Placental pericyte (primary cell): ENCODE measurements at places on chromosomes 7 and 10. TPM values are rescaled to one million over a fixed set of nuclear protein-coding genes. Genes with fewer than 3 reads are reported as not detected.

Gene CYP3A7
- 0.44 TPM in 1 of 2 replicates, not detected in the other for total RNA-seq

Gene JCAD
- total RNA-seq = 7.7 and 10.2 TPM in 2 replicates

Gene UBE2H
- 42.2 and 72.9 TPM in 2 replicates for total RNA-seq

Gene PLCE1
- total RNA-seq = under 0.01 and 0.29 TPM in 2 replicates

Gene ERVW-1
- not detected in 2 replicates for total RNA-seq

Gene HTRA1
- total RNA-seq = 14.0 and 73.4 TPM in 2 replicates

Gene ALDH18A1
- total RNA-seq = 102 and 120 TPM in 2 replicates

Gene ATP5MK
- 113 and 163 TPM in 2 replicates for total RNA-seq

Gene CDK5
- total RNA-seq = 18.2 and 29.6 TPM in 2 replicates

Gene HOXA1
- total RNA-seq = 0.14 TPM in 1 of 2 replicates, not detected in the other

Gene ZNF239
- 4.4 and 6.0 TPM in 2 replicates for total RNA-seq

Gene STEAP1B
- total RNA-seq = 2.2 and 8.4 TPM in 2 replicates

Gene ABCA13
- total RNA-seq = under 0.01 and 1.3 TPM in 2 replicates

Gene CAV1
- 37.0 and 557 TPM in 2 replicates for total RNA-seq

Gene PON3
- total RNA-seq = not detected in 2 replicates

Gene SKAP2
- total RNA-seq = 3.7 and 5.4 TPM in 2 replicates

Gene SEMA3C
- 212 and 223 TPM in 2 replicates for total RNA-seq

Gene AS3MT
- 0.43 and 0.88 TPM in 2 replicates for total RNA-seq

Gene AKR1C8
- total RNA-seq = not detected in 2 replicates

Gene PAX4
- total RNA-seq = not detected in 2 replicates

Gene PODXL
- total RNA-seq = 0.88 and 34.9 TPM in 2 replicates

Gene SLC26A5
- not detected in 2 replicates for total RNA-seq

Gene MYL10
- total RNA-seq = not detected in 2 replicates

Gene GIMAP4
- 0.14 TPM in 1 of 2 replicates, not detected in the other for total RNA-seq

Gene LRRC18
- total RNA-seq = not detected in 2 replicates

Gene HSPA12A
- 12.9 and 18.9 TPM in 2 replicates for total RNA-seq

Gene TNRC18
- 61.6 and 117 TPM in 2 replicates for total RNA-seq

Gene FAM180A
- 0.22 and 15.6 TPM in 2 replicates for total RNA-seq

Gene AMZ1
- 0.88 and 3.3 TPM in 2 replicates for total RNA-seq

Gene KIF11
- 1.3 and 47.4 TPM in 2 replicates for total RNA-seq

Gene CYP17A1
- total RNA-seq = not detected in 2 replicates

Gene KLF6
- 50.8 and 93.5 TPM in 2 replicates for total RNA-seq

Gene LRCH4
- 32.8 and 52.5 TPM in 2 replicates for total RNA-seq

Gene SPDYE18
- total RNA-seq = 0.44 TPM in 1 of 2 replicates, not detected in the other

Gene IDI2
- not detected in 2 replicates for total RNA-seq

Gene NME8
- not detected in 2 replicates for total RNA-seq

Gene FXYD4
- total RNA-seq = not detected in 2 replicates

Gene AKR1C4
- not detected in 2 replicates for total RNA-seq

Gene MTURN
- 5.2 and 7.4 TPM in 2 replicates for total RNA-seq

Gene PDE6C
- not detected in 2 replicates for total RNA-seq

Gene NDUFB8
- total RNA-seq = 83.3 and 97.6 TPM in 2 replicates

Gene AMPH
- 0.22 and 1.4 TPM in 2 replicates for total RNA-seq

Gene PBLD
- total RNA-seq = 4.2 and 4.9 TPM in 2 replicates

Gene ANKRD61
- total RNA-seq = 0.44 TPM in 1 of 2 replicates, not detected in the other

Gene SUN3
- total RNA-seq = not detected in 2 replicates

Gene ITPRID1
- total RNA-seq = not detected in 2 replicates

Gene CALML5
- total RNA-seq = not detected in 2 replicates

Gene COBL
- total RNA-seq = not detected in 2 replicates

Gene ITGB8
- 4.3 and 4.8 TPM in 2 replicates for total RNA-seq

Gene GJD4
- not detected in 2 replicates for total RNA-seq
